ENCODE measurements at places on chromosomes 2 and 18.

DNA sequence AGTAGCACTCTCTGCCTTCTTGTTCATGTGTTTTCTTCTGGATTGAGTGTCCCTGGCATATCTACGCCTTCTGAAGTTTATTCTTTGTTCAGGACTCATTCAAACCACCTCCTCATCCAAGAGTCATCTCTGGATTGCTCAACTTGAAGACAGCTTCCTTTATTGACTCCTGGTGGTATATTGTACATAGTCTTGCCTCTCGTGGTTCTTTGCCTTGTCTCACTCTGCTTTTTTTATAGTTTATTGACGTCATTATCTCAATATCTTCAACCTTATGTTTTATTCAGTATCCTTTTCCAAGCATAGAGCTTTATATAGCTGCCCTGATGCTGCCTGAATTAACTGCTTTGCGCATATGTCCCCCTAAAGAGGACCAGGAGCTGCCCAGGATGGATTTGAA, 161.7 kb downstream of the INSIG2 start:
- DNase-seq = no peak

DNA sequence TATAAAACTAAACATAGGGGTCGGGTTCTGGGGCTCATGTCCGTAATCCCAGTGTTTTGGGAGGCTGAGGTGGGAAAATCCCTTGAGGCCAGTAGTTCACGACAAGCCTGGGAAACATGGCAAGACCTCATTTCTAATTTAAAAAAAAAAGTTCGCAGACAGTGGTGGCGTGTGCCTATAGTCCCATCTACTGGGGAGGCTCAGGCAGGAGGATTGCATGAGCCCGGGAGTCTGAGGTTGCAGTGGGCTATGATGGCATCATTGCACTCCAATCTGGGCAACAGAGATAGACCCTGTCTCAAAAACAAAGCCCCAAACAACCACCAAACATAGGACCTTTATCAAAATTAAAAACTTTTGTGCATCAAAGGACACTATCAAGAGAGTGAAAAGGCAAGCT, 9.8 kb upstream of the HAAO start:
- no peak for DNase-seq

- no peak for DNase-seq
Observed at GRCh38 chr18:5419601-5420000, 124.1 kb upstream of the ZBTB14 start.

GRCh38 chr2:27766287-27766661, 5.2 kb upstream of the MRPL33 start:
- no peak for DNase-seq

Data from heart right ventricle (tissue), 16 donors.